ENCODE measurements at places on chromosomes 11 and 22.
A peak's percentile ranks its signal among the peaks of the same experiment; 100 is the strongest.

GRCh38 chr11:84853841-84854497, 773.2 kb downstream of the DLG2 start:
- no peak for DNase-seq

DNA sequence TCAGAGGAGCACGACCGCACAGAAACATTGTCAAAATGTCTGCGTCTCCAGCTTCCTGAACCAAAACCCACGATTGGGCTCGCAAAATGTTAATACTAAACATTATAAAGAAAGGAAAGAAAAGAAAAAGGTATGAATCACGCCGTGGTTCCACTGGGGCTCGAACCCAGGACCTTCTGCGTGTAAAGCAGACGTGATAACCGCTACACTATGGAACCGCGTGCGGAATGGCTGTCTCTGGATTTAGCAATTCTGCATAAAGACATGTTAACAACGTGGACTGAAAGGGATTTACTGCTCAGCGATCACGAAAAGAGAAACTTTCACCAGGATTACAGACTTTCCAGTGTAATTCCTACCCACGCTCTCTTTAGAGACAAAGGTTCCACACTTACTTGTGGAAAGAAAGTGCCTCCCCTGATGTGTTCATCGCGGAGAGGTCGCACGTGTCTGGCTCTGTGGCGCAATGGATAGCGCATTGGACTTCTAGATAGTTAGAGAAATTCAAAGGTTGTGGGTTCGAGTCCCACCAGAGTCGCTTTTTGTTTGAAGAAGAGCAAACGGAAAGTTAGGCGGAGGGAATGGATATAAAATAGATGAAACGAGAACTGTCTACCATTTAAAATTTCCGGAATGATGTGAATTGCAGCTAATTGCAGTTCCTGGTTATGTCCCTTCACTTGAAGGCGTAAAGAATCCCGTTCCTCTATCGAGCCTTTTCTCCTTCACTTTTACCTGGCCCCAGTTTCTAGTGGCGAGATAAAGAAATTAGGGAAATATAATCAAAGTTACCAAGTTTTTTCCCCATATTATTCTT, 39.7 kb downstream of the OR4D9 start:
- peak; percentile 90 for DNase-seq

GRCh38 chr22:49866646-49867045, 13.0 kb downstream of the ZBED4 start:
- no peak for DNase-seq

- DNase-seq, result peak; percentile 63
These were observed 67.5 kb upstream of the ZBED5 start for GRCh38 chr11:10925149-10925926.

GRCh38 chr11:128860571-128861361, 6.3 kb downstream of the KCNJ1 start:
- no peak for DNase-seq

GRCh38 chr22:20305894-20306645, 13.8 kb downstream of the DGCR6L start:
- no peak for DNase-seq

DNA sequence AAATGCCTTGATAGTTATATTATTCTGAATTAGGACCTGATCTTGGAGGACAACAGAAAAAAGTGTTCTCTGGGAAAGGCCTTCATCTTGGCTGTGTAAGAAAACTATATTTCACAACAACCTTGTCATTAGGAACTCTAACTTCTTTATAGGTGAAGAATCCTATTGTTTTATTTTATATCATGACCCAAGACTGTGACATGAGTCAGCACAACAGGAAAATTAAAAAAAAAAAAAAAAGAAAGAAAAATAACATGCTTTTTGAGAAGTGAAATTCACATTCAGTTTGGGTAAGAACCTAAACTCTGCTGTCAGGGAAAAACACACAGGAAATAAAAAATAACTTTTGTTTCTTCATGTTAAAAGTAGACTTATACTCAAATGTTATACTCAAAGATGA, 11.7 kb upstream of the FOLR2 start:
- DNase-seq, result no peak

DNA sequence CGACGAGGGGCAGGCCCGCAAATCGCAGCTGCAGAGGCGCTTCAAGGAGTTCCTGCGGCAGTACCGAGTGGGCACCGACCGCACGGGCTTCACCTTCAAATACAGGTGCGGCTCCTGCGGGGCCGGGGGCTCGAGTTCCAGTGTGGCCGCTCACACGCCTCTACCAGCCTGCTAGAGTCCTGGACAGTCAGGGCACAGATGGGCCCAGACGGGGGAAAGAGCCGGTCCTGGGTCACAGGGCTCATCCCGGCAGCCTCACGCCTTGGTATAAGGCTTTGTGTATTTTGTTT, 506 bp downstream of the MCM5 start:
- DNase-seq, result no peak

GRCh38 chr11:74909385-74909784, 39.5 kb downstream of the XRRA1 start:
- no peak for DNase-seq

GRCh38 chr22:35861451-35861850, 143.8 kb downstream of the APOL5 start:
- DNase-seq, result no peak

DNA sequence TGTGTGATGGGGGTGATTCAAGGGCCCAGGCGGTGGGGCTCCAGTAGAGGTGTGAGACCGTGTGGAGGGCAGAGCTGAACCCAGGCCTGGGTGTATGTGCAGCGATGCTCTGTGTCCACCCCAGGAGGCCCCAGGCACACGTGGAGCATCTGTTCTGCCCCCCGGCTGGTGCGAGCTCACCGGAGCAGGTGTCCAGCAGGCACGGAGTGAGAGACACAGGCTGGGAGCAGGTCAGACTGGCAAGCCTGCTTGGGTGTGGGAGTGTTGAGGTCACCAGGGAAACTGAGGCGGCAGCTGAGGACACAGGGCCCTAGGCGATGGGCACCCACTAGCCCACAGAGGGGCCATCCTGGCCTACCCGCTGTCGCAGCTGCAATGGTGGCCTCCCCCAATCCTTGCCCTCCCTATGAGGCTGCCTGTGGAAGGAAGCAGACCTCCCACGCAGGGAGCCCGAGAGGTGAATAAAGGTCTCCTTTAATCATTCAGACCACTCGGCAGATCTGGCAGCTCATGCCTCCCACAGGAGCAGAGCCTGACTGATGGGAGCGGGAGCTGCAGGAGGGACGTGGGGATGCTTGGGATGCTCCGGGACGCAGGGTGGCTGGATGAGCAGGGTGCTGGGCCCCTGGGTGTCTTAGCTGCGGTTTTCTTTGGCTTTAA, 1165.1 kb downstream of the BRD1 start:
- no peak for DNase-seq

DNA sequence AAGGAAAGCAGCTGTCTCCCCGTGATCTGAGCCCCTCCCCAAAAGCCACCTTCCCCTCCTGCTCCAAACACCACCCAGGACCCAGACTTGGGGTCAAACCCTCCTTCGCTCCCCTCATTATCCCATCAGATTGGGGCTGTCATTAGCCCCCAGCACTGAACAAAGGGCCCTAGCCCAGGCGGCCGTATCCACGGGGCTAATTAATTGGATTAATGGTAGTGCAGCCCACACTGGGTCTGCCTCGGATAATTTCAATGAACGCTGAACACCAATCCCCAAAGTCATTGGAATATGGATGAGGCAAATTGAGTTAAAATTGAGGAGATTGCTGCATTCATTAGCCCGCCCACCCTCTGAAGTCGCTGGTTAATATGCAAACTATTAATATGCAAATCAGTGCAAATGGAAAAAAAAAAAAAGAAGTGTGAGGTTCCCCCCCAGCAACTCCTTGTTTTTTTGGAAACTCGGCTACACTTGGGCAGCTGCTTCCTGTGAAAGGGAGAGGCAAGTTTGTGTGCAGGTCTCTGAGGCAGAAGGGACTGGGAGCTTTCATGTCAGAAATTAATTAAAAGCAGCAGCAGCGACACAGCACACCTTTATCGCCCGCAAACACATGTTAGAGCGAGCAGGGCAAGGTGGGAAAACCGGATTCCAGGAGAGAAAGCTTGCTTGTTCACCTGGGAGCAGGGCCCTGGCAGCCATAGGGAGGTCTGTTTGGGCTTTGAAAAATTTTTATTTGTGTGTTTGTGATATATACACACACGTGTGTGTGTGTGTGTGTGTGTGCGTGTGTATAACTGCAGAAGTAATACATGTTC, 517.8 kb downstream of the MIAT start:
- DNase-seq, result no peak

DNA sequence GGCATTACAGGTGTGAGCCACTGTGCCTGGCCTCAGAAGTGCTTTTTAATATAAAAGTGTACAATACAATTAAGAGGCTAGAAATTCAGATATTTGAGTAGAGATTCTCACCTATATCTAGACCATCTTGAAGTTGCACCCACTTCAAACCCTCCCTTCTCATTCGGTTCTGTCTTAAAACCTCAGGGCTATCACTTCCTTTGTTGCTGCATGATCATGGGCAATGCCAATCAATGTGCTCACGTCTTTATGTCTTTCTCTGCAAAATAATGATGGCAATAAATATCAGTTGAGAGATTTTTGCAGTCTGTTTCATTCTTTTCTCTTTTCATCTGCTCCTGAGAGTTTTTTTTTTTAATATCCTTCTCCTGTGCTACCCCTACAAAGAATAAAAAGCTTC, 9.3 kb upstream of the NUP160 start:
- DNase-seq, result no peak

GRCh38 chr22:44547371-44547770, 49.3 kb upstream of the RTL6 start:
- no peak for DNase-seq

- no peak for DNase-seq
These were observed 75.2 kb downstream of the ISX start for GRCh38 chr22:35140879-35141745.

DNA sequence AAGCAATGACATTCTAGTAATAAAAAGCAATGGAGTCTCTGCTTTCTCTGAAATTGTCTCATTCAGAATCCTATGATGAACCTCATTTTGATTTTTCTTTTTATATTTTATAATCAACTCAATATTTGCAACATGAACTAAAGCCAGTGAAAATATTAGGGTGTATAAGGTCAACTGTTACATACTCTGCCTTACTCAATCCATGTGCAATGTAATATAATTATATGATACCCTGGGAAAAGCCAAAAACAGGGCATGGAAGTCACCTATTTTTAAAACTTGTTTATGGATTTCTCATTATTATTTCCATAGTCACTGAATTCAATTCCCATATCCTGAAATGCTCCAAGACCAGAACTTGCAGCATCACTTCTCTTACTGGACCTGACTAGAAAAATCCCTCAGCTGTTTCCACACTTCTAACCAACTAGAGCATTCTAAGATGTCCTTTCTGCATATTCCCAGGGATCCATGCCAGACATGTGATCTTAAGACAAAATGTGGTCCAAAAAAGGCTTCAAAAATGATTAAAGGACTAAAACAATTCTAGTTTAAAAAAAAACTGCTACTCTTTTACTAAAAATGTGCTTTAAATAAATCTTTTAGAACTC, 97.3 kb downstream of the GUCY1A2 start:
- no peak for DNase-seq

DNA sequence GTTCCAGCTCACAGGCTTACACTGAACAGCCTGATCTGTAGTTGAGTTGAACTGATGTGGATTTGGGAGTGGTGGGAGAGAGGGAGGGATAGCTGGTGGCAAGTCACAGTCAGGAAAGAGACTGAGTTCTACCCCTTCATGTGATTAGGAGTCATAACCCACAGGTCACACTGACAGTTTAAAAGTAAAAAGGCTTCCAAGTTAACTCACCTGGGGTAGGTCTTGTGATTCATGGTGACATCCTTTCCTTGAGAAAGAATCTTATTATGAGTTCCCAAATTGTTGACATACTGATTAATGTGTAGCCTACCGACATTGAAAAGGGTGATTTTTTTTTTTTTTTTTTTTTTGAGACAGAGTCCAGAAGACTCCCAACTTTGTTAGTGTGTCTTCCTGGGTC, 5.4 kb downstream of the IZUMO1R start:
- DNase-seq, result no peak

DNA sequence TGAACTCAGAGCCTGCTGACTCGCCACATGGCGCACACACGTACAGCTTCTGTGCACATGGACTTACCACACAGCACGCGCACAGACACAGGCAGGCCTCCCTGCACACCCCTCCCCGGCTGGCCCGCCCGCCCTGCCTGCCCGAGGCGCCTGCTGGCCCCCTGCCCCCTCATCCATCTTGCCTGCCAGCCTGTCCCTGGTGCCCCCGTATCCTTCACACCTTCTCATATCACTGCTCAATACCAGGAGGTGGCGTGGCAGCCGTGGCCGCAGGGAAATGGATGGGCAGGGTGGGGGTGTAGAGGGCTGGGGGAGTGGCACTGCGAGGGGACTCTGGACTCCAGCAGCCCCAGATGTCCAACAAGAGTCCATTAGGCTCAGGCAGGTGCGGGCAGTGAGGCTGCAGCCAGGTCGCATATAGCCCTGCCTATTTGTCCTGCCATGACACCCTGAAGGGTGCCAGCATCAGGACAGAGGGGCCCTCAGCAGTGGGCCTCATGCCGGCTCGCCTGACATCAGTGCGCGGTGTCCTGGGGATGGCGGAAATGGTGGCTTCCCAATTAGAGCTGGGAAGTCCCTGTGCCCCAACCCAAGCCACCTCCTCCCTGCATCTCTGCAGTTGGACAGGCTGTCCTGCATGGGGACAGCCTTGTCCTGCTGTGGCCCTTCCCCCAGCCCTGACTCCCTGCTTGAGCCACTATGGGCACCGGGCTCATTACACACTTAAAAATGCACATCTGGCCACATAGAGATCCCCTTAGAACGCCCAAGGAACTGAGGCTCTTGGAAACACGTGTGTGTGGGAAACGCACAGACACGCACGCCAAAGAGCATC, 2.0 kb upstream of the TBX10 start:
- DNase-seq, result no peak

GRCh38 chr11:4213746-4214145, 119.1 kb downstream of the RRM1 start:
- no peak for DNase-seq

DNA sequence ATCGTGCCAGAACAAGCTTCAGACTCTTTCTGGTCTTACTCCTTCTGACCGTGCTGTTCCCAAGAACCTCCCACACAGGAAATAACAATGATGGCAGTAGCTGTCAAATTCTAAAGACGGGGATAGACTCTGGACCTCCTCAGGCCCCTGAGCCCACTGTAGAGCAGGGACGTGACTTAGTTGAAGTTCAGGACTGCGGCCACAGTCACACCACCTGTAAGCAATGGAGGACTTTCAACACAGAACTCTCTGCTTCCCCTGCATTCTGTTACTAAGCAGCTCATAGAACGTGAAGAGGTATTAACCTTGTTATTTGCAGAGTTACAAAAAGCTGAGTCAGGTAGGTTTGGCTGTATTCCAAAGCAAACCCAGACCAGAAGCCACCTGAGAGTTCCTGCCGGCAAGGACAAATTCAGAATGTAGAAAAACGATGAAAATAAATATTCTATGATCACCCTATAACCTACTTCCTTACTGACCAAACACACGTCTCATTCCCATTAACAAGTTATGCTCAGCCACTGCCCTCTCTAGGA, 12.7 kb downstream of the TMEM45B start:
- DNase-seq, result no peak

All from femur (tissue), 1 donor.